ENCODE measurements at places on chromosomes 1 and 21. TPM values are rescaled to one million over a fixed set of nuclear protein-coding genes. Genes with fewer than 3 reads are reported as not detected.

Gene TEX38
- total RNA-seq, result not detected

Gene CLEC20A
- total RNA-seq, result not detected

Gene RPE65
- not detected for total RNA-seq

Gene KMO
- total RNA-seq, result 4.4 TPM

Gene LRRC71
- not detected for total RNA-seq

Gene INAVA
- total RNA-seq, result 0.95 TPM

Gene KCNQ4
- total RNA-seq, result 0.28 TPM

Gene MROH7
- 1.6 TPM for total RNA-seq

DNA sequence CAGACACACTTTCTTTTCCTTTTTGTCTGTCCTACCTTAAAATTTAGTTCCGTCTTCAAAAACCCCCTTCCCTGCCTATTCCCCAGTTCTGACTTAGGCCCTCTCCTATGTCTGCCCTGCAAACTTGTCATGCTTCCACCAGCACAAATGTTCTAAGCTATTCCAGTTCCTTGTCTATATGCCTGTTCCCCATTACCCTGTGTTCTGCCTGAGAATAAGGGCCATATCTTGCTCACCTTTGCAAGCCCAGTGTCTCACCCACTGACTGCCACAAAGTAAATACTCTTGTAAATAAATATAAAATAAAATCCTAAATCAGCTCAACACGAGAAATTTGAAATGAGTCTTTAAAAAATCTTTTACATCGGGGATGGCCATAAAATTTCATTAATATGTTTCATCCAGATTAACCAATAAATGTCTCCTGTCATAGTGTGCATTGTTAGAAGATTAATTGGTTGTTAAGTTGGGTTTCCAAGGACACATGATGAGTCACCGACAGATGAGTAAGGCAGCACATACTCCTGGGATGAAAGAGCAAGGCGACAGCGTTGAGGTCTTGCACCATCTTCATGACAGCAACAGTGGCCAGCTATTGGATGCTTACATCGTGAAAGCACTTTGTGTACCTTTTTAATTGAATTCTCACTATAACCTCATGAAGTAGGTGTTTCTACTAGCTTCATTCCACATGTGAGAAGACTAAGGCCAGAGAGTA, 92.6 kb upstream of the NGF start:
- DNase-seq, result no peak

- DNase-seq, result no peak
Measured at GRCh38 chr21:38664841-38665240, 140.9 kb upstream of the ETS2 start.

DNA sequence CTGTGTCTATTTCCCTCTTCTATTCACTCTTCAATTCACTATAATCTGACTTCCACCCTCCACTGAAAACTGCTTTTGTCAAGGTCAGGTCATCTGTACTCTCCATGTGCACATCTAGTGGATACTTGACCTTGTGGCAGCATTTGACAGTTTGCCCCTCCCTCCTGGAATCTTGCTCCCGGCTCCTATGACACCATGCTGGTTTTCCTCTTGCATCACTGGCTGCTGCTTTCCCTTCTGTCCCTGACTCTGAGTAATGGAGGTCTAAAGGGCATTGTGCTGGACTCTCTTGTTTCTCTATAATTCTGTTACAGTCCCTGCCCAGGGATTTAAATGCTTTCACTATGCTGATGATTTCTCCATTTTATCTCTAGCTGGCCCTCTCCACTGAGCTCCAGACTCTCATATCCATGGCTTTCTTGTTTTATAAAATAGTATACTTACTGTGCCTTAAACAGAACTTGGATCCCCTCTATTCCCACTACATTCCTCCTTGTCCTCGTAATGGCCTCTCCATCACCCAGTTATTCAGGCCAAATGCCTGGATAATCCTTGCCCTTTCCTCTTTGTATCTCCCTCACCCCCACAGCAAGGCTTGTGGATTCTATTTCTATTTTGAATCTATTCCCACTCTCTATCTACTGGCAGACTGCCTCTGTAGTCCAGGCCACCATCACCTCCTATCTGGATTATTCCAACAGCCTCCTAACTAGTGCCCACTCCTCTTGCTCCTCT, 36.8 kb upstream of the PODN start:
- no peak for DNase-seq

- DNase-seq, result no peak
Measured at GRCh38 chr1:68113966-68114365, 63.5 kb upstream of the DIRAS3 start.

GRCh38 chr1:6476483-6476882, 10.5 kb upstream of the TNFRSF25 start:
- no peak for DNase-seq

- DNase-seq, result no peak
Measured at GRCh38 chr1:3691421-3692204, 39.3 kb downstream of the TP73 start.

DNA sequence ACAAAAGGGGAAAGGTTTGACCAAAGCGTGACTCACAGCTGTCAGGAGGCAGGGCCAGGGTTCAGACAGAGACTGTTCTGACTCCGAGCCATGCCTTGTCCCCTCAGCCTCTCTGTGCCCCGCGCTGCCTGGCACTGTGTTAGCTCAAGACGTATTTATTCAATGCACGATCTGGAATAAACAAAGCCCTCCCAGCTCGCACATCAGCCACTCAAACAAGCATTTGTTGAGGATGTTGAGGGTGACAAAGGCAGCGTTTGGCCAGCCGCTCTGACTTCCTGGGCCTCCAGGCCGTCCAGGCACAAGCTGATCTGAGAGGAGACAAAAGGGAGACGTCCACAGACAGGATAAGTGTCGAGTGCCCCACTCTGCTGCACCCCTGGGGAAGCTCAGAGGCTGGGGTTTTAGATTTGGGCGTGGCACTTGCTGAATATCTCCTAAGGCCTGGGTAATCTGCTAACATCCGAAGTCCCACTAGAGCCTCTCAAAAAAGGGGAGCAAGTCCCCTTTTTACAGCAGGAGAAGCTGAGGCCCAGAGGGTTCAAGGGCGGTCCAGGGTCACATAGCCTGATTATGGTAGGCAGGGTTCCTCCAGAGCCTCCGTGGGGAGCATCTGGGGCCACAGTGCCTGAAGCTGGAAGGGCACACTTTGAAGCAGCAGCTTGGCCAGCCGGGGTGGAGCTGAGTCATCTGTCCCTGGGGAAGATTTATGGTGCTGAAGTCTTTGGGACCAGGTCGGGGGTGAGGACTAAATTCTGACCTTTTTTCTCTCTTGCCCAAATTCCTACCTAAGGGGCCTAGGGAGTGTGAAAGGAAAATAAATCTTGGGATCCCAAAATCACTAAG, 95.9 kb downstream of the SPSB1 start:
- DNase-seq, result no peak

DNA sequence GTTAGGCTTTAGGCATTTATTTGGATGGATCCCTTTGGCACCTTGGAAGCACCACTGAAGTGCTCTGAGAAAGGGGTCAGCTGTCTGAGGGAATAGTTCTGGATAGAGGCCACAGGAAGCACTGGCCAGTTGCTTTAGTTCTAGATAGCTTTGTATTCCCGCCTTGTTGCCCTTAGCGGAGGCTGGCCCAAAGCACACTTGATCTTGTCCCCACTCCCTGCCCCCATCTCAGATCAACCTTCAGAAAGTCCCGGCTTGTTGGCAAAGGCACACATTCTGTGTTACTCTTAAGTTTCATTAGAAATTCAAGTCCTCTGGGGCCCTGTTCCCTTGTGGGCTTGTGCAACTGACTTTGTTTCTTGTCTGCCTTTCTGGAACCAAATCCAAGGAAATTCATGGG, 15.2 kb upstream of the NBL1 start:
- no peak for DNase-seq

DNA sequence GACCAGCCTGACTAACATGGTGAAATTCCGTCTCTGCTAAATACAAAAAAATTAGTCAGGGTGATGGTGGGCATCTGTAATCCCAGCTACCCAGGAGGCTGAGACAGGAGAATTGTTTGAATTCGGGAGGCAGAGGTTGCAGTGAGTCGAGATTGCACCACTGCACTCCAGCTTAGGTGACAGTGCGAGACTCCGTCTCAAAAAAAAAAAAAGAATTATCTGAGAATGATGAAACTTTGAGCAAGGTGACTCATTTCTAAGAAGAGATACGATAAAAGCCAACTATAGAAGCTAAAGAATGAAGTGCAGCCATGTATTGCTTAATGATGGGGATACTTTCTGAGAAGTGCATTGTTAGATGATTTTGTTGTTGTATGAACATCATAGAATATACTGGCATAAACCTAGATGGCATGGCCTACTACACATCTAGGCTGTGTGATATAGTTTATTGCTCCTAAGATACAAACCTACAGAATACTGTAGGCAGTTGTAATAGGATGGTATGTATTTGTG, 64.7 kb downstream of the SNRPE start:
- DNase-seq, result no peak

DNA sequence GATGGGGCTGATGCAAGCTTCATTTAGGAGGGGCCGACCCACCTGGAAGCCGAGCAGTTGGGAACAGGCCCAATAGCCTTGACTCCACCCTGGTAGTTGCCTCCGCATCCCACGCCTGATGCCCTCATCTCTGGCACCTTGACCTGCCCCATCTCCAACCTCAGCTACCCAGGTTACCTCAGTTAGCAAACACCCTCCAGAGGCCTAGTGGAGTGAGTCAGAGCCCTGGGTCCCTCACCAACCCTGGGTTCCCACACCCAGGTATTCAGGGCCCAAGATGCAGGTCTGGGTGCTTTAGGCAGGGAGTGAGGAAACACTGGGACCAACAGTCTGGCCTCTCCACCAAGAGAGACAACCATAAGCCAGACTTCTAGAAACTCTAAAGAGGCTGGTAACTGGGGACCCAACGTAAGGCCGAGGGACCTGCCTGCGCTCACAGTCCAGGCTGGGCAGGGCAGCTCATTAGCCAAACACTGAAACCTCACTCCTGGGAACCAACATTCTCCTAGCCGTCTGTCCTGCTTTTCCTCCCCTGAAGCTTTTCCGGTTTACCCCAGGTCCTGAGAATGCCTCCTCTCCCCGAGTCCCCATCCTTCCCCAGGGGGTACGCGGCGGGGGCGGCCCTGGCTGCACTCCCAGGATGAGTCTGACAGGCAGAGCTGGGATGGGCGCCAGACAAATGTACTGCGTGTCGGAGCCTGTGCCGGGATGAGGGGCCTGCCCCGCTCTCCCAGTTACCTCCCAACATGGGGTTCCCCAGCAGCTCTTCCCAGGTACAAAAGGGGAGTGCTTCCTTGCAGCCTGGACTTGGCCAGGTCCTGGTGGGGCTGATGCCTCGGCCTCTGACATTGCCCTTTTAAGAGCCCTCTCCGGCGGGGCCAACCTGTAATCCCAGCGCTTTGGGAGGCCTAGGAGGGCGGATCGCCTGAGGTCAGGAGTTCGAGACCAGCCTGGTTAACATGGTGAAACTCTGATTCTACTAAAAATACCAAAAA, 8.9 kb upstream of the CELSR2 start:
- DNase-seq, result peak; percentile 56

DNA sequence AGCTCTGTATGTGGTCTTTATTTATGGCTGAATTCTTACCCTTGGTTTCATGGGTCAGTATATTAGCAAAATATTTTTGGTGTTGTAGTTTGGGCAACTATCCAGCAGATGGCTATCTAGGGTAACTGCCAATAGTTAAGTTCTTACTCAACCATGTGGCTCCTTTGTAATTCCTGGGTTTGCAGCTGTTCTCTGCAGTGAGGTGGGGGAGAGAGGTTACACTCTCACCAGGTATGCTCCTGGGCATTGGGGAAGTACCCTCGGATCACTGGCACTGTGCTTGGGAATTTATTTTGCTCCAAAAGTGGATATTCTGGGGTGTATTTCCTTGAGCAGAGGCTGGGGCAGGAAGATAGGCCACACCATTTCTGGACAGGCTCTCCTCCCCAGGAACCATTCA, 436.7 kb upstream of the TMPRSS15 start:
- DNase-seq, result no peak

GRCh38 chr1:245537992-245538391, 383.2 kb downstream of the KIF26B start:
- no peak for DNase-seq

DNA sequence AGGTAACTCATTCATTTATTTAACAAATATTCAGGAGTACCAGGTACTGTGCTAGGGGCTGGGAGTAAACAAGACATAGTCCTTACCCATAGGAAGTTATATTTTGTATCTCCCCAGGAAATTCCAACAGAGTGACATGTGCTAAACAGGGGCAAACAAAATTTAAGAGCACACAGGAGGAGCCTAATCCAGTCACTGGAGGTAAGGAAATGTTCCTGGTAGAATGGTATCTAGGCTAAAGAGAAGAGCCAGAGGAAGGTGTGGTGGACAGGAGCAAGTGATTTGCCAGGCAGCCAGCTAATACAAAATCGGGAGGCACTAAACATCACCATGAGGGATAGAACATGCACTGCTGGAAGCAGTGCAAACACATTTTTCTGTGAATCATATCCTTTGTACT, 10.4 kb downstream of the TEX38 start:
- no peak for DNase-seq

- DNase-seq, result no peak
Measured at GRCh38 chr21:41760411-41760810, 6.4 kb downstream of the RIPK4 start.

DNA sequence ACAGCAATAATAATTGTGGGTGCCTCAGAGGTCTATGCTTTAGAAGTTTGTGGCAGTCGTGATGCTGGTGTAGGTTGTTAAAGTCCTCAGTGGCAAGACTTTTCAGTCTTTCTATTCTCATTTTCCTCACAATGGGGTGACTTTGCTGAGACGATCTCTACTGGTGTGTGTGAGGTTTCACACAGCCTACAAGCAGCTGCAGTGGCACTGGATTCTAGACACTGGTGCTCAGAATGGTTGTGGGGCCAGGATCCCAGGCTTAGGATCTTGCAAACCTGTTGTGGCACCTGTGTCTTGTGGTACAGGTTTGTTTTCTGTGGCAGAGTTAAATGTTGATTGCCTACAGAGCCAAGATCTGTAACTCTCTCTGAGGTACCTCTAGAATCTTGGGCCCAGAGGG, 581.2 kb downstream of the PTPRC start:
- no peak for DNase-seq

DNA sequence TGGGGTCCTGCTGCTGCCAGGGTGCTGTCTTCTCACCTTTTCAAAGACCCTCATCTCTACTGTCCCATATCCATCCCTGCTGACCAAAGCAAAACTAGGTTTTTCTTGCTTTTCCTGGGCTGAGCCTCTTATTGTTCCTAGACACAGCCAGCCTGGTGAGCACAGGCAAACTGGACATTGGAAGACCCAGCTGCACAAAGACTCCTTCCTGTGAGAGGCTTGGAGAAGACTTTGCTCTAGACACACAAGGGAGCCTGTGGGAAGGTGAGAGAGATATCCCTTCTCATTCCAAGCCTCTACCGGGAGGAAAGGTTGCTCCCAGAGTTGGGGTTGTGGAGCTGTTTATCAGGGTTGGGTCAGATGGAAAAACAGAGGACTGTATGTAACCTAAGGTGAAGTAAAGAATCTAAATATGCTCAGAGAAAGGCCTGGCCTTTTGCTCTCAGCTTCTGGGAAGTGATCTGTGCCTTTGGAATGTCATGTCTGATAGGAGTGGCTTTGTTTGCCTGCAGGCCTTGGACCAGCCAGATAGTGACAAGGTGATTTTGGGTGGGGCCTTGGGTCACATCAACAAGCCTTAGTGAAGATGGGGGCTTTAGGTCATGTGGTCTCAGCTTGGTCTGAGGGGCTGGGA, 87.6 kb upstream of the RUNX1 start:
- DNase-seq, result no peak

GRCh38 chr21:25916226-25916625, 181.5 kb downstream of the GABPA start:
- DNase-seq, result no peak

GRCh38 chr1:166136222-166136621, 30.6 kb downstream of the FAM78B start:
- no peak for DNase-seq

Measured in omental fat pad (tissue), 4 donors.